DND-41 (cell line): ENCODE measurements at places on chromosomes 7 and 10.
A peak's percentile ranks its signal among the peaks of the same experiment; 100 is the strongest.

DNA sequence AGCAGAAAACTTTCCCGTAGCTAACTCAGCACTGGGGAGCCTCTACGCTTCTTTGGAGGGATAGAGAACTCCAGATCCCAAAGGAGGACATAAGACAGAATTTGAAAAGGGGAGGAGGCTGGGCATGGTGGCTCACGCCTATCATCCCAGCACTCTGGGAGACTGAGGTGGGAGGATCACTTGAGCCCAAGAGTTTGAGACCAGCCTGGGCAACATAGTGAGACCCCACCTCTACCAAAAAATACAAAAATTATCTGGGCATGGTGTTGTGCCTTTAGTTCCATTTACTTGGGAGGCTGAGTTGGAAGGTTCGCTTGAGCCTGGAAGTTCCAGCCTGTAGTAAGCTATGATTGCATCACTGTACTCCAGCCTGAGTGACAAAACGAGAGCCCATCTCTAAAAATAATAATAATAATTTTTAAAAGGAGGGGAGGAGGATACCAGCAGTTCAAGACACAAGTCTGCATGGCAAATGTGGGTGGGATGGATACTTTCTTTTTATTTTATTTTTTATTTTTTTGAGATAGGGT lies 165.9 kb upstream of the SH2B2 start:
- DNase-seq = no peak

GRCh38 chr7:53624356-53624755 lies 588.9 kb downstream of the POM121L12 start:
- DNase-seq = no peak

- peak; percentile 80 for DNase-seq
Measured at GRCh38 chr7:25223206-25223605, 5.1 kb downstream of the NPVF start.

GRCh38 chr7:27199849-27200760 lies at the start of gene HOXA13:
TSS of gene HOXA13 (minus strand) at chr7:27200091. CDS start at chr7:27200077, 14 bp downstream.
- DNase-seq = peak; percentile 79

DNA sequence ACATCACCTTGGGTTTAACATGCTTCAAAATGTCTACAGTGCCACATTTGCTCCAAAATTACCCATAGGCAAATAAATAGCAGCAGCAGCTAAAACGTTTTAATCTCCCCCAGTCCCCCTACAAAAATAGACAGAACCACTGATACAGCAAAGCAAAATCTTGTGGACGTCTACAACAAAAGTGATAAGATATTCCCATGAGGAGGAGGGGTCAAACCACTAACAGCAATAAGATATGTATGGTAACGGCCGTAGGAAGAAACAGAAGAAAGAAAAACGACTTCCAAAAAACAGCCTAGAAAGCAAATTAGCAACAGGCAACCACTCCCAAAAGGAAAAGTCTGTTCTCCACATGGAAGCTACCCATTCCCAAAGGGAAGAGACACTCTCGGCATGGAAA lies 34.5 kb upstream of the ST8SIA6 start:
- no peak for DNase-seq

DNA sequence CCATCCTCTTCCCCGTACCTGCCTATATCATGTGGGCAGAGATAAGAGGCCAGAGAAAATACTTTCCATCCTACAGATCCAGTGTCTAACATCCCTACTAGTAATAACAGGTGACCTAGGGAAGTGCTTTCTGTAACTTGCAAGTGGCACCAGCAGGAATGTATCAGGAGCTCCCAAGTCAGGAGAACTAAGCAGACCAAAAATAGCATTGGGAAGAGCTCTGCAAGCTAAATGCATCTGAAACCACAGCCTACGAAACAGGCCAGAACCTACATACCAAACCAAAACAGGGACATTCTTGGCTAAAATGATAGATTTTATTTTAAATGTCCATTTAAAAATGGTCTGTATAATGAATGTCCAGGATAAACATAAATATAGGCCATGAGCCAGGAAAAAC lies 680.8 kb downstream of the PHTF2 start:
- DNase-seq = no peak
